Aorta (tissue), 5 donors: ENCODE measurements at places on chromosomes 5 and 9. TPM values are rescaled to one million over a fixed set of nuclear protein-coding genes. Genes with fewer than 3 reads are reported as not detected.

GRCh38 chr5:149089796-149090195 is 26.9 kb upstream of the SH3TC2 start:
- DNase-seq = no peak

- no peak for DNase-seq
Measured at GRCh38 chr5:67181648-67182221, 14.9 kb downstream of the CD180 start.

DNA sequence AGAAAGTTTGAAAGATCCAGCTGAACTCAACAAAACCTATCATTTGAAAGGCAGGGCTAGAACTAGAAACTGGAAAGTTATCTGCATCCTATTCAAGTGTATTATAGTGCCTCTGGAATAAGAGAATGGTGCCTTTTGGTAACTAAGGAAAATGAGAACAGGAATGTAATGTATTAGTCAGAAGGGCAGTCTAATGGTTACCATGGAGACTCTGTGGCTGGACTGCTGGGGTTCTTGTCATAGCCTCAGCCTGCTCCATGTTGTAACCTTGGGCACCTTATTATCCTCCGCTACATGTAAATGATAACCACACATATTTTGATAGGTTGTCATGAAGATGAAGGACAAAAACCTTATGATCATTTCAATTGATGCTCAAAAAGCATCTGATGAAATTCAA is 24.6 kb upstream of the IFNB1 start:
- DNase-seq = no peak

DNA sequence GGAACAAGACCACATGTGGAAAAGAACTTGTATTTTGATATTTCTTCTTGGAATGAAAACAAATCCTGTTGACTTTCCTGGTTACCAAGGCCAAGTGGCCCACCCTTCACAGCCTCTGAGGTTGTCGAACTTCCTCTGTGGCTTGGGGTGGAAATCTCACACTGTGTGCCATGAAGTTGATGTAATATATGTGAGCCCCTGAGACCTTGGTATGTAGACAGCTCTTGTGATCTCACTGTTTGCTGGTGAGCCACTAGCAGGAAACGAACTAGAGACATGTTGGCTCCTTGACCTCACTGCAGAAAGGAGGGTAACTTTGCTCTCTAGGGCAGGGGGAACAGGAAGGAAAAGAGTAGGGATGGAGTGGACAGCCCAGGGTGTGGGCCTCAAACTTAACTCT is 159.4 kb downstream of the ARHGAP26 start:
- peak; percentile 61 for DNase-seq

GRCh38 chr5:128469912-128470311 is 68.1 kb downstream of the FBN2 start:
- no peak for DNase-seq

DNA sequence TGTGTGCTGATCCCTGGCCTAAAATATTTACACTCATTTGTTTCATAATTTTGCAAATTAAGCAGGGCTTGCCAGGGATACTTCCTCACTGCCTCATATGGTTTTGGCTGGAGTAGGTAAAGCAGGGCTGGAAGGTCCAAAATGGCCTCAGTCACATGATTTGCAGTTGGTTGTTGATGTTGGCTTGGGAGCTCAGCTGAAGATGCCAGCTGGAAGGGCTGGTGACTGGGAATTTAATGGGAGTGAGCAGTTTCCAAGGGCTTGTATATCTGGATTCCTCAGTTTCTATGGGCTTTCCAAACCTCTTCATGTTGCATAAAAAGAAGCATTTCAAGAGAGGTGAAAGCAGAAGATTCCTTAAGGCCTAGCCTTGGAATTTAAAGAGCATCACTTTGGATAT is 729.3 kb downstream of the CDH18 start:
- DNase-seq = no peak

GCNT4 gene
- total RNA-seq = 5.6 TPM

SYK gene
- total RNA-seq = 15.0 TPM

DNA sequence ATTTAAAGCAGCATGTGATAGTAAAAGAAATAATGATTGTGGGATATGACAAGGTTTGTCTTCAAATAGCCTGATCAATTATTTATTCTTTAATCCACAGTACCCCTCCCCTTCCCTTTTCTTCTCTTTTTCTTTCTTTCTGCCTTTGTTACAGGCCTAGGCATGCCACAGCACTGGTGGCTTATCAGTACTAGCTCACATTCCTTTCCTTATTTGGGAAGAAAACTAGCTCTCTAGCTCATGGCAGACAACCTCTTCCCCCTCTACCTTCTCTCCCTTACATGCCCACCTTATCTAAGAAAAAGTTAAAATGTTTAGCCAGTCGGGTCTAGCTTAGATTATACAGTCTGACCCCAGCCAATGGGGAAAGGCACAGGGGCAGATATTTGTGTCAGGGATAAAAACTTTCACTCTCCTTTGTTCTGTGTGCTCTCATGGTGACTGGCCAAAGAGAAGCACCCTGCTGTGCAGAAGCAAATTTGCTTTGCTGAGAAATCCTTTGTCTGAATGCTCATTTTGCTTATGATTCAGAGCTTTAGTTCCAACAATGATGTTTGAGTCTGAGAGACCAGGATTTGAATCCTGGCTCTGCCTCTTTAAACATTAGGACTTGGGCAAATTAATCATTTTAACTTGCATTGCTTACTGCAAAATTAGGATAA is 75.8 kb upstream of the CDH12 start:
- no peak for DNase-seq

DNA sequence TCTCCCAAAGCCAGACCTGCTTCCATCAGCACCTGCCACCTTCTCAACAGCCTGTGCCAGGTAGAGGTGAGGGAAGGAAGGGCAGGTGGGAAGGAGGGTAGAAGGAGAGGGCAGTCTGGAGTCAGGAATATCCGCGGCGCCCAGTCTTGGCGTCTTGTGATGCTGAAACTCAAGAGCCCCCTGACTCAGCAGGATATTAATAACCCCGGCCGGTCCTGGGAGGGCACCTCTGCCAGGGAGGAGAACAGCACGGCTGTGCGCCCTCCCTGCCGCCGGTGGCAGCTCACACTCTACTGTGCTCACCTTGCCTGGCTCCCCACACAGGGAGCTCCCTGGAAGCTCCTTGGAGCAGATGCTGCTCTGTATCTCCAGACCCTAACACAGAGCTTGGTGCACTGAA is 11.6 kb upstream of the NTNG2 start:
- DNase-seq = no peak

- DNase-seq = no peak
Measured at GRCh38 chr9:33921967-33922895, 105.3 kb downstream of the UBE2R2 start.

WDR38 gene
- total RNA-seq = not detected

DNA sequence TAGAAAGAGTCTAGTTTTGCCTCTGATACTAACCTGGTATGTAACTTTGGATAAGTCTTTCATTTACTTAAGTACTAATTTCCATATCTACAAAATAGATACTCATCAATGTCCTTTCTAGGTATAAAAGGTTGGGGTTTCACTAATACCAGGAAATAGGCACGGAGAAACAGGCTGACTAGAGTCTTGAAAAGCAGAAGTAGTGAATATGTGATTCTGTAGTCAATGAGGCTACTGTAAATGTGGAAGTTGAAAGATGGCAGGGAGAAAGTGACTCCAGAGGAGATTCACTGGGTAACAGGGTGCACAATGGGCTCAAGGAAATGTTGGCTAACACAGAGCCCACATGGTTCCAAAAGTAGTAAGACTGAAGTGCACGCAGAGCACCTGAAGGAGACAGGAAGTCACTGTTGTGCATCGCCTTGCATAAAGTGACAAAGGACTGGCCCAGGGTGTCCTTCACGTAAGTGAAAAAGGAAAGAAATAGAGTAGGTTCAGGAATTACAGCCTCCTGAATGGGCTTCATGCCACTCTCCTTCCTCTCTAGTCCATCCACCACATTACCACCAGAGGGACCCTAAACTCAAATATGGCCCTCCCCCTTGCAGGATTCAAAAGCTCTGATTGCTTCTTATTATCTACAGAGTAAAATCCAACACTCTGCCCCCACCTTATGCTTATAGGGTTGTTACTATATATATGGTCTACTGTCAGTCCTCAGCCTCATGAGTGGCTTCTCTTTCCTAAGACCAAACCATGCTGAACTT is 288.0 kb upstream of the SMARCA2 start:
- DNase-seq = no peak

GRCh38 chr9:3385871-3386270 is 139.9 kb downstream of the RFX3 start:
- no peak for DNase-seq

GRCh38 chr5:81208904-81209303 is 24.2 kb upstream of the CKMT2 start:
- no peak for DNase-seq

- DNase-seq = peak; percentile 89
Measured at GRCh38 chr5:57692582-57693487, 210.2 kb upstream of the ACTBL2 start.

DNA sequence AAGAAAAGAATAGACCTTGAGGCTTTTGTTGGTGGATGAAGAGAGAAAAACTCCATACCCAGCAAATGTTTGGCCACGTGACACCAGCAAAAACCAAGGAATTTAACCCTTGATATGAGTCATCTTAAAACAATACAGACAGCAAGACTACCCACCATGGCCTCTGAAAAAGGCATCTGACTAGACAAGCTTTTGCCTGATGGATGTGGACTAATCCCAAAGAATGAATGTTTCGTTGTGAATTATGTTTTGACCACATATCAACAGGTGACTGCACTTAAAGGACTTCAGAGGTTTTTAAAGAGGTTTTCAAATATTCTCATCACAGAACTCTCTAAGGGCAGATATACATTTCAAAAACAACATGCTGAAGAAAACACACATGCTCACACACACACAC is 33.0 kb upstream of the SLC1A3 start:
- DNase-seq = no peak

- DNase-seq = no peak
Measured at GRCh38 chr5:115544043-115544435, 536 bp downstream of the FEM1C start.

- DNase-seq = no peak
Measured at GRCh38 chr9:86965636-86966395, 18.5 kb upstream of the GAS1 start.

GRCh38 chr5:149804478-149805450 is 74.7 kb downstream of the PPARGC1B start:
- DNase-seq = no peak

FOXI1 gene
- not detected for total RNA-seq

GRCh38 chr9:75083188-75083970 is 4.6 kb downstream of the NMRK1 start:
- no peak for DNase-seq

ZDHHC12 gene
- 13.1 TPM for total RNA-seq

- peak; percentile 86 for DNase-seq
Measured at GRCh38 chr5:54518146-54518817, 723 bp downstream of the SNX18 start.

GRCh38 chr5:65075623-65076250 is 307.0 kb downstream of the CWC27 start:
- no peak for DNase-seq

DNA sequence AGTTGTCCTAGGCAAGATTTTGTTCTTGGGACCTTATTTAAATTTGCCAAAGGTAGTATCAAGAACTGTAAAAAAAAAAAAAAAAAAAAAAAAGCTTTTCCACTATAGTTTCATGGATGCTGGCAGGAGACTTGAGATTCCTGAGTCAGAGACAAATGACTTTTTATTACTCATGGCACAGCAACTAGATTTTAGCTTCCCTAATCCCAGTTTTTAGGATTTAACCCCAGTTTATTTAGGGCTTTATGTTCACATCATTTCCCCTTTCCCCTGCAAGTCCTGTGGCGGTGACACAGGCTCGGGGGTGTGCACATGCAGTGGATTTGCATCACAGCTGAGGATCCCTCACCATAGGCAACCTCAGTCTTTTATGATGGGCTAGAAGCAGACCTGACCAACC is 144.9 kb downstream of the GOLPH3 start:
- no peak for DNase-seq

TLX3 gene
- not detected for total RNA-seq

- no peak for DNase-seq
Measured at GRCh38 chr5:54243483-54244080, 66.8 kb downstream of the ARL15 start.

STK32A gene
- total RNA-seq = 14.5 TPM
